HCT116 (cell line): ENCODE measurements at places on chromosomes 3 and 15. TPM values are rescaled to one million over a fixed set of nuclear protein-coding genes. Genes with fewer than 3 reads are reported as not detected.

The C3orf20 gene
- total RNA-seq, result 0.20 TPM

The MUSTN1 gene
- 0.44 TPM for total RNA-seq

The MESP1 gene
- 8.8 TPM for total RNA-seq

The GPR176 gene
- 1.7 TPM for total RNA-seq

The VGLL3 gene
- total RNA-seq, result 0.10 TPM

DNA sequence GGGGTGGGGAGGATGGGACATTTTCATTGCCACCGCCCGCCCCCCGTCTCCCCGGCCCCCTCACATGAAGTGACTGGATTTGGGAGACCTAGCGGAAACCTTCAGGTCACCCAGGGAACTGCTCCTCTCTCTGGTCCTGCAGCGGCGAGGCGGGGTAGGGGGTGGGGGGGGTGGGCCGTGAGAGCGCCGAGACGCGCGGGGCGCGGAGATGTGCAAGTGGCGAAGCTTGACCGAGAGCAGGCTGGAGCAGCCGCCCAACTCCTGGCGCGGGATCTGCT is 712 bp upstream of the MME start:
- H3K27me3 ChIP-seq, result no peaks in the 10 kb centered on the region
- H3K4me1 ChIP-seq, result no peaks in the 10 kb centered on the region
- no peak overlapping the region for H3K27ac ChIP-seq
- no peak for DNase-seq
- no peak overlapping the region for H3K4me3 ChIP-seq

- H3K4me3 ChIP-seq, result no peak overlapping the region
- H3K27ac ChIP-seq, result no peak overlapping the region
- H3K4me1 ChIP-seq, result no peaks in the 10 kb centered on the region
- DNase-seq, result no peak
Measured at GRCh38 chr3:54691289-54691771, 236.5 kb downstream of the LRTM1 start.

DNA sequence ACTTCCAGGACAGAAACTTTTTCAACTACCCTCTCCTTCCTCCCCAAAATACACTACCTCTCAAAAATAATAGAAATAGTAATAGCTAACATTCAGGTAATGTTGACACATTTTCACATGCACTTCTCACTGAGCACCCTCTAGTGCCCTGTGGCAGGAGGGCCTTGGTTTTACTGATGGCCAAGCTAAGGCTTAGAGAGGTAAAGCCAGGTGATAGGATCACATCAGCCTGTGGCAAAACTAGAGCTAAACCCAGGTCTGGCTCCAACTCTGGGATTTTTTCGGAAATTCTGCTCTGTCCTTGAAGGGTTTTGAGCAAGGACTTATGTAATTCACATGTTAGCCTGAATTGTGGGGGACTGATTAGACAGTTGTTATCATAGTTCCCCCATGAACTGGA is 922 bp upstream of the TAMM41 start:
- peaks cover 11% of the 10 kb centered on the region for H3K4me1 ChIP-seq
- H3K27me3 ChIP-seq, result no peaks in the 10 kb centered on the region; the same call in 1 of the 2 replicates
- no peak for DNase-seq
- H3K36me3 ChIP-seq, result peaks cover 7% of the 10 kb centered on the region; the same call in 1 of the 2 replicates

DNA sequence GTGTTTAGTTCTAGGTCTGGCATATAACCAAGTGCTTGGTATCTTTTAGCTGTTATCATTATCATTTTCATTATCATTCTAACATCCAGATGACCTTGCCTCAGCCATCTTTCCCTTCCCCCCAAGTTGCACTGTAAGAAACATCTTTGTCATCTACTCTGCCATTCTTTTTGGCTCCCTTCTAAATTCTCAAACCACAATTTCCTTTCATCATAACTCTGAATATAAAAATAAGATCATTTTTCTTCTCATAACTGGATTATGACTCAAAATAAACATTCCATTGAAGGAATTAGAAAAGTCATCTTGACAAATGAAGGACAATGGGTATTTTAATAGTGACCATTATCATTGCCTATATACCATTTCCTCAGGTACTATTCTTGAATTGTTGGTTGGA is 786.2 kb downstream of the AGBL1 start:
- DNase-seq, result no peak
- H3K27me3 ChIP-seq, result no peaks in the 10 kb centered on the region
- no peaks in the 10 kb centered on the region for H3K4me1 ChIP-seq
- no peak overlapping the region for H3K4me3 ChIP-seq
- H3K36me3 ChIP-seq, result no peaks in the 10 kb centered on the region

DNA sequence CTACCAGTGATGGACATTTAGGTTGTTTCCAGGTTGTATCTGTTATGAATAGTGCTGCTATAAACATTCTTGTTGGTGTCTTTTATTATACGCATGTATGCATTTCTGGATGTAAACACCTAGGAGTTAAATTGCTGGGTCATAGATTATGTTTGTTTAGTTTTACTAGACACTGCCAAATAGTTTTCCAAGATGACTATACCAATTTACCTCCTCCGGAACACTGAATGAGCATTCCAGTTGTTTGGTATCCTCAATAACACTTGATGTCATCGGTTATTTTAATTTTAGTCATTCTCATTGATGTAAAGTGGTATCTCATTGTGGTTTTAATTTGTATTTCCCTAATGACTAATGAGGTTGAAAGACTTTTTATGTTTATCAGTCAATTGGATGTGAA is 36.6 kb upstream of the ARID3B start:
- H3K36me3 ChIP-seq, result no peaks in the 10 kb centered on the region
- peaks cover 5% of the 10 kb centered on the region; the same call in 1 of the 2 replicates for H3K4me1 ChIP-seq
- no peak overlapping the region for H3K27ac ChIP-seq
- no peak overlapping the region for H3K4me3 ChIP-seq
- no peak for DNase-seq
